ENCODE measurements at places on chromosomes 12 and 14.
A peak's percentile ranks its signal among the peaks of the same experiment; 100 is the strongest.

DNA sequence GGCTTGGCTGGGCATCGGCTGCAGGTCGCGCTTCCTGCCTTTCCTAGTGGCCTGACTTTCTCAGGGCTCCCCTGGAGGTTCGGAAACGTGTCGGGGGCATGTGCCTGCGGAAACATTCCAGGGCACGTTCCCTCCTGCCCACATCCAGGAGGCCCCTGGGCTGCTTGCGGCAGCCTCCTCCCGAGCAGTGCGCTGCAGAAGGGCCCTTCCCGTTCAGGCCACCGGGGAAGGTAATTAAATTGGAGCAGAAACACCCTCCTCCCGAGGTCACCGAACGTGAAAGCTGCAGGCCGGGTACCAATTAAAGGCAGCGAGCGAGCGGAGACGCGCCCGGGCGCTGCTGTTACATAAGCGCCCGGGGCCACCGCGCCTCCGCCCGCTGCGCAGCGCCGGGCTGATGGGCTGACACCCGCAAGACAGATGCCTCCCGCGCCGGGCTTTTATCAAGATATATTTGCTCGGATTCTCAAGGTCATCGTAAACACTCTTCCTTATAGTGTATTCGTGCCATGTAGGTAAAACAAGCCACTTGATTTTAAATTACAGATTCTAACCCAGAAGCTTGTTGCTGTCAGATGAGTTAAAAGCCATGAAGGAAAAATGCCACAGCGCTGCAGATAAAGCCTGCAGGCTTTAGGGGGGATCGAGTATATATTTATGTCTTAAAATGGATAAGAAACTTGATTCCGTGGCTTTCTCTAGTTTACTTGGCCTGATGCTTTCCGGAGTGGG, 31.4 kb downstream of the SSPN start:
- no peak for DNase-seq

- no peak for DNase-seq
These were observed 26.9 kb downstream of the CRADD start for GRCh38 chr12:93704122-93704521.

DNA sequence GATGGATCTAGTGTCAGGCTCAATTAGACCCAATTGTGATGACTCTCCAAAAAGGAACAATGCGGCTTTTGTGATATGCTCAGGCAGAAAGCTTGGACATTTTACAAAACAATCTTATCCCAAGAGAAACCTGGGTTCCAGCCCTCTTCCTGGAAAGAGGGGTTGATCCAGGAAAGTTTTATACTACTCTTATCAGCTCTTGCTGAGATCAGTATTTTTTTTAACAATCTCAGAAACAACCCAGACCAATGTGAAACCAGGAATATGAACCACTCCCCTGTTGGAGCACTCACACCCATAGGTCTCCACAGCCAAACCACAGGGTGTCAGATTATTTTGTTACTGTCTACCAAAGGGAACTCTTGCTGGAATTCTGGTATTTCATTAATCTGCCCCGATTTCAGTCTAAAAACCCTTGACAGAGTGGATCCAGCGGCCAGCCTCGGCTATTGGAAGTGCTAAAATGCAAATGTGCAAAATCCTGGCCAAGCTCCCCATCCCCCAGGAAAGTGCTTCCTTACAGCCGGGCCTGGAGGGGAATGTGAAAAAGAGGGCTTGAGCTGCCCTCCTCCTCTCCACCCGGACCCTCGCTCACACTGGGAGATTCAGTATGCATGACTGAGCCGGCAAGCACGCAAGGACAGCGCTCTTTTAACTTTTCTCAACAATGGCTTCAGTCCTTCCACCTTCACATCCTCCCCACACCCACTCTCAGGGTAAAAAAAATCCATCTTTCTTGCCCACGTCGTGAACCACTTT, 4.0 kb downstream of the FBXL14 start:
- no peak for DNase-seq

DNA sequence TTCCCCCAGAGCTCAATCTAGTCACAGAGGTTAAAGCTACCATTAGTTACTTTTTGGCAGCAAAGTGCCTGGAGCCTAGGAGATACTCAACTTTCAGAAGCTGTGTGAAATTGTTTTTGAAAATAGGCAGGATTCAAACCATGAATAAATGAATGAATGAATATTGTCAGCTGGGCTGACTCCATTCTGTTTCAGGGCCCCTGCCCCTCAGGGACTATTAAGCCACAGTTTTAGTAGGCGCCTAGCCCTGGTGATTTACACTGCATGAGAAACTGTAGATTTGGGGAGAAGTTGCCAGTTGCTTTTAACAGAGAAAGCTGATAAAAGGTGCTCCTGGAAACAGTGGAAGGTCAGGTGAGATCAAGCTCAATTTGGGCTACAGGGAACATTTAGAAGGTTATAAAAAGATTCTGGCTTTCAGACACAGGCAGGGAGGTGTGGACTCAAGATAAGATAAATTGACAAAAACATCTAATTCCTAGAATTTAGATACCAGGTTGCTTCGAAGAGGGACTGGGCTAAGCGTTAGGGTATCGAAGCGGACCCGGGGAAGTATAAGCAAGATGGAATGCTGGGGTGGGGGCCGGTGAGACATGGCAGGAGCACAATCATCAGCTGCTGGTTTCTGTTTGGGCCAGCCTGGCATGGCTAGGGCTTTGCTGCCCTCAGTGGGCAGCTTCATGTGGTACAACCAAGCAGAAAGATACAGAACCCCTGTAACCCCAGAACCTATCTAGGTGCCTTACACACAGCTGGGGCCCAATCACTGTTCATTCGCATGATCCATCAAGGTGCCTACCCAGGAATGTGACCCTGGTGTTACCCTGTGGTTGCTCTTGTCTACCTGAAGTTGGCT, 14.9 kb upstream of the CELA1 start:
- no peak for DNase-seq

DNA sequence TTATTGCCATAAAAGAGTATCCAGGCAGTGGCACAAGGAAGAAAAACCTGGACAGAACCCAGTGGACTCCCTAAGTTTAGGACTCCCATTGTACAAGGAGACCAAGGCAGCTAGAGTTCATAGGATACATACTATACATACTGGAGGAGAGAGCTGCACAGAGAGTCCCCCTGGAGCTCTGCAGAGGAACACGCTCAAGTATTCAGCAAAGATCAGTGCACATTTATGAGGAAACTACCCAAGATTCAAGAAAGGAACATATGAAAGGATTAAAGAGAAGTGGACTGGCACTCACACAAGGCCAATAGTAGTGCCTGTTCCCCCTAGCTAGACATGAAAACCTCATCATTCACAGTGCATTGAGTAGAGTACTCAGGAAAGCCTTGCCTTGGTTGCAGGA, 43.0 kb upstream of the CHPT1 start:
- no peak for DNase-seq

DNA sequence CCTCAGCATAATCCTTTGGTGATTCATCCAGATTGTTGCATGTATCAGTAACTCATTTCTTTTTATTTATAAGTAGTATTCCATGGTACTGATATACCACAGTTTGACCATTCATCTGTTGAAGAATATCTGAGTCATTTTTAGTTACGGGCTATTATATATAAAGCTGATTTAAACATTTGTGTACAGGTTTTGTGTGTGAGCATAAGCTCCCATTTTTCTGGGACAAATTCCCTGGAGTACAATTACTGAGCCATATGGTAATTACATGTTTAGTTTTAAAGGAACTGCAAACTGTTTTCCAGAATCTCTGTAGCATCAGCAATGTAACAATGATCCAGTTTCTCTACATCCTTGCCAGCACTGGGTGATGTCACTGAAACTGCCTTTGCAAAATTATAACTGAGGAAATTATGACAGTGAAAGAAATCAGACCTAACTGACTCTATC, 236.2 kb upstream of the KRR1 start:
- DNase-seq: no peak

DNA sequence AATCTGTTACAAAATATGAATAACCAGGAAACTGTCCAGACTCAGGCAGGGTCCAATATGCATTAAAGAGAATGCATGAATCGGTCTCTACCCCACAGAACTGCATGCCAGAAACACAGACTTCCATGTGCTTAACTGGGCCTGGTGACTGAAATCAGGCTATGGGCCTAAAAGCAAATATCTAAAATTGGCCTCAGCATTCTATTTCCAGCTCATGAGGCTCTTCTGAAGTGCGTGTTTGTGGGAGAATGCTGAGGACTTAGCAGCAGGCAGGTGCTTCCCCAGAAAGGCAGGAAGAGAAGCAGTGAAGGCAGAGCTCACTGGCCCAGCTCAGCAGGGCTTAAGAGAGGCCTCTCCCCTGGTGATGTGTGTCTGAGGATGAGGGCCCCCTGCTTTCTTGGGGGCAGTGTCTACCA, 48.5 kb downstream of the ADGRD1 start:
- no peak for DNase-seq

DNA sequence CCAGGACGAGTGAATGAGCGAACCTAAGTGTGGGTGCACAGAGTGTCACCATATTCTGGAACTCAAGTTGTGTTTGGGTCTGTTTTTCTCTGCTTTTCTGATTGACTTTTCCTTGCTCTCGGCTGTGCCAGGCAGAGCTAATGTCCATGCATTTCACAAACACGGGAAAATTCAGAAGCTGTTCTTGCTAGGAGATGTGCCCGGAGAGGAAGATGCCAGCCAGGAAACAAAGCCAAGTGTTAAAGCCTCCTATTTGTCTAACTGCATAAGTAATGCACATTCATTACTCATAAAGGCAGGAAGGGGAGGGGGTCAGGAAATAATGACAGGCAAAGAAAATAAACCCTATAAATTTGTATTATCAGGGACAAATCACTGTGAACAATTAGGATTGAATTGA, 250.4 kb upstream of the SFSWAP start:
- no peak for DNase-seq

DNA sequence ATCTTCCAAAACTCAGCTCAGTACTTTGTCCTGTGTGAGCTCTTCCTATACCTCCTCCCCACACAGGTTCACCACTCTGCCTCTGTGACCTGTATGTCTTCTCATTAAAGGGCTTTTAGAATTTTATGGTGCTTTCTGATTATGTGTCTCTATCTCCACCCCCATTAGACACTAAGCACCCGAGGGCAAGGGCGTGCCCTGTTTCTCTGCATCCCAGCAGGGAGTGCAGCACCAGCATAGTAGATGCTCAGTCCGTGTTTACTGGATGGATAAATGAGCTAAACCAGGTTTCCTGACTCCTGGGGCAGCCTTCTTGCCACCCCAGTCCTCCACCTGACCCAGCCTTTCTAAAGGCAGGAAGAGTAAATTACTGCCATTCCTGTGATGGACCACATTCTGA, 333.8 kb downstream of the CACNA1C start:
- DNase-seq: peak; percentile 38

GRCh38 chr12:120199595-120200306, 1.2 kb downstream of the RPLP0 start:
- no peak for DNase-seq

DNA sequence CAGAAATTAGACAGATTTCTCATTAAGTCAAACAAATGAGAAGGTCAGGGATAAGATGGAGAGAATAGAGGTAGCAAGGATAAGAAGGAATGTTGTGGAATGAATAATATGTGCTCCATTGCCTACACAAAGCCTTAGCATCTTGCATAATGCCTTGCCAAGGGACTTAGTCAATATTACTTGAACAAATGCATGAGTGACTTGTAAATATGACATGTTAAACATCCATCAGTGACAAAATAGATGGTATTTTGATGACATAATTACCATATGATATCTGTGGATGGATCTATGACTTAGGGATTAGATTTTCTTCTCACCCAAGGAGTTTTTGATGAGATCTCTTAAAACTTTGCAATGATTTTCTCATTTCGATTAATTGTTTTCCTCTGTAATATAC, 194.1 kb upstream of the RASSF8 start:
- no peak for DNase-seq

- no peak for DNase-seq
These were observed 4.5 kb upstream of the KLHL33 start for GRCh38 chr14:20440465-20440864.

GRCh38 chr12:110373025-110373424, 30.5 kb downstream of the ANAPC7 start:
- no peak for DNase-seq

GRCh38 chr14:82447586-82447985, 913.9 kb upstream of the SEL1L start:
- no peak for DNase-seq

- DNase-seq: no peak
These were observed 38.7 kb downstream of the ARID2 start for GRCh38 chr12:45768194-45768593.

GRCh38 chr12:131933387-131933786, 4.3 kb downstream of the PUS1 start:
- DNase-seq: no peak

DNA sequence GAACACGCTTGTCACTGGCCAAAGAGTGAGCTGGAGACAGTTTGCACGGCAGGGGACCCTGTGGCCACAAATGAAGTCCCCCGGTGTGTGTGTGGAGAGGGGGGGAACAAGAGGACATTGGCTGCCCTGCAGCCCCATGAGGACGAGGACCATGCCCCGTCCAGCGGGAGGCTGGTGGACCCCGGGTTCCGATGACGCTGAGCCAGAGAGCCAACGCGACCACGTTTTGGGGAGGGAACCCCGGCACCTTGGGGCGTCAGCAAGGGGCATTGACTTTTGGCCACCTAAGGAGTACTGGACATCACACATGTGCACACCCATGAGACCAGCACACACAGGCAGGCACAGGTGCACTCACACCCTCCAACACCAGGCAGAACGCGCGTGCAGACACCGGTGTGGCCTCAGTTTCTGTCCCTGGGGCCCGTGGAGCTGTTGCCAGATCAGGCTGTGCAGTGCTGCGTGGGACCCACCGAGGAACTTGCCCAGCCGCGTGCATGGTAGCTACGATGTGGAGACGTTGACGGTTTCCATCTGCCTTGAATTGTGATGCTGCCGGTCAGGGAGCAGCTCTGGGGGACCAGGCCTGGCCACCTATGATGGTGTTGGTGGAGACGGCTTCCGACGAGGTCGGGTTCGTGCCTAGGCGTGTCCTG, 26.5 kb downstream of the NOC4L start:
- DNase-seq: no peak
